ENCODE measurements at places on chromosomes 12 and 14.

- no peak for DNase-seq
These were observed 168.1 kb downstream of the SLC38A4 start for GRCh38 chr12:46657453-46658411.

DNA sequence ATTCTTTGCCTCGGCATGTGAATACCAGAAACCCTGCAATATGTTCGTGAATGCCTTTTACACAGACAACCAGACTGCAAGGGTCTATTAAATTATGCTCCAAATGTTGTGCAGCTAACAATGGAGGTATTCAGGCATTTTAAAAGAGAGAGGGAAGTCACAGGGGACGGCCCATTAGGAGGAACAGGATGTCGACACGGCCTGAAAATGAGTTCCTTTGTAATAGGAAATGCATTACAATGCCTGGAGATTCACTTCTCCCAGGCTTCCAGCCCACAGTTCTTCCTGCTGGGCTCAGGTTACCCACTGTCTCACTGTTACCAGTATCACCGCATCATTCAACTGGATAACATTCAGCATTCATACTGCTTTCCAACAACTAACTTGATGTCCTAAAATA, 2.5 kb downstream of the DUSP6 start:
- no peak for DNase-seq

DNA sequence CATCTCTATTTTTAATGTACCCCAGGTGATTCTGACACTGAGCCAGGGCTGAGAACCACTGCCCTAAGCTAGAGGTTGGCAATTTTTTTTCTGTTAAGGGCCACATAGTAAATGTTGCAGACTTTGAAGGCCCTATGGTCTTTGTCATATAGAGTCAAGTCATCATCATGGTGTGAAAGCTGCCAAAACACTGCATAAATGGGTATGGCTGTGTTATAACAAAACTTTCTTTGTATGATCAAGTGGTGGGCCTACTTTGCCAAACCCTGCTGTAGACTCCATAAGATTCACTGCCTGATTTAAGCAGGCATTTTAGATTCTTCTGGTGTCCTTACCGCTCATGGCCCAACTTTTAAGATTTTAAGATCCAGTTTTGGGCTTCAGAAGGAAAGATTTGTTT, 76.8 kb downstream of the CLMN start:
- DNase-seq, result no peak

DNA sequence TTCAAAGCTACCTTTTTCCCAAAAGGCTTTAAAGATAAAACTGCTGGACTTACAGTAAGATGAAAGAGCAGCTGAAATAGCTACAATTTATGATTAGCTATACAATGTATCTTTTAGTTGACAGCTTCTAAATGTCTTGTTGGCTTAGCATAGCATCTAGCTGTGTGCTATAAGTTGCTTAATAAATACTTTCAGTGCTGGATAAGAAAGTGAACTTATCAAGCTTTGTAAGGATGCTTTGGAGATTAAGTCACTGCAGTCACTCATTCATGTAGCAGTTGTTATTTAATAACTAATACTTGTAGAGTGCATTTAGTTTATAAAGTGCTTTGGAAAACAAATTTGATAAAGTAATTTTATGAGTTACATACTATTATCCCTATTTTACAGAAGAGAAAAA, 14.6 kb downstream of the CFAP54 start:
- DNase-seq, result no peak

DNA sequence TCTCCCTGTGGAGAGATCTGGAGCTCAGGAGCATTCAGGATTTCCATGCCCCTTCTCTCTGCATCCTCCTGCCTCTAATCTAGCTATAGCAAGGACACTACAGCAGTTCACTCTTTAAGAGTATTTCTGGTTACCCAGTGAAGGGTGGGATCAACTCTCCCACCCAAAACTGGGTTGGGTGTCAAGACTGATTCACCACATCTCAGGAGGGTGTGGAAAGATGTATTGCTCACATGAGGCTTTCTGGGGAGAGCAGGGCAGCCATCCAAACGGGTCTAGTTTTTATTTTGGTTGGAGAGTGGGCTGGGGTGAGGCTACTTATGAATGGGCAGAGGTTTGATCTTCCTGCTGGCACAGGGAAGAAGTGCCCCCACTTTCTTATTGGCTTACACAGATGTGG, 18.6 kb downstream of the C12orf75 start:
- no peak for DNase-seq

- no peak for DNase-seq
These were observed 52.2 kb downstream of the SSH1 start for GRCh38 chr12:108805136-108805535.

DNA sequence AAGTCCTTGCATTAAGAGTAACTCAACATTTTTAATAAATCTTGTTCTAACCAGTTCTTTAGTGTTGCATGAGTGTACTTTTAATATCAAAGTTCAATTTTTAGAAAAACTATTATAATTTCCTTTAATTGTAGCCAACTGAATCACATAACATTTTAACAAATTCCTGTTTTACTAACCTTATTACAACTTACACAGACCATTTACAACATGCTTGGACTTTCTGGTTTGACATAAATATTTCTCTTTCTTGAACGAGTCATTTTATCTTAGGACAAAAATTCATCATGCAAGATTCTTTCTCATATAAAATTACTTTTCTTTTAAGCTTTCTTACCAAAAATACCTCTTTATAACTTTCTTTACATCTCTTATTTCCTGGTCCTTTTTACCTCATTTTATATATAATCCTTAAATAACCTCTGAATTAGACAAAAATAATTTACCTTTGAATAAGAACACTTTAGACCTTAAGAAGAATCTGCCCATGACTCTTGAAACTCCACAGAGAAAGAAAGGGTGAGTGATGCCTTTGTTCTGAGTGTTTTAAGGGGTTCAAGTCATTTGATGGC, 3.9 kb downstream of the SLCO1A2 start:
- DNase-seq, result no peak

DNA sequence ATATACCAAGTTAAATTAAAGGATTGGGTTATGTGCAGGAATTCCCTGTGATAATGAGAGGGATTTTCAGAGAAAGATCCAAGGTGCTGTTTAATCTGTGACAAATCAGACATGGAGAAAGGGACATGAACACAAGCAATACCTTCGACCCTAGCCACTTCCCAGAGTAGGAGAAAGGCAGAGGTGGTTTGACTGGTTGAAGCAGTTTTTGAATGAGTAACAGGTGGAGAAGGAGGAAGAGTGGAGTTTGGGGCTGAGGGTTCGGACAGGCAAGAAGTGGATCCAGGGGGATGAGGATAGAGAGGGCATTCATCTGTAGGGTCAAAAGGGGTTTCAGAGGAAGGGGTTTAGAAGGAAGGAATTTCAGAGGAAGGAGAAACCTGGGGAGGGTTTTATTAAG, 27.4 kb upstream of the A2M start:
- no peak for DNase-seq

DNA sequence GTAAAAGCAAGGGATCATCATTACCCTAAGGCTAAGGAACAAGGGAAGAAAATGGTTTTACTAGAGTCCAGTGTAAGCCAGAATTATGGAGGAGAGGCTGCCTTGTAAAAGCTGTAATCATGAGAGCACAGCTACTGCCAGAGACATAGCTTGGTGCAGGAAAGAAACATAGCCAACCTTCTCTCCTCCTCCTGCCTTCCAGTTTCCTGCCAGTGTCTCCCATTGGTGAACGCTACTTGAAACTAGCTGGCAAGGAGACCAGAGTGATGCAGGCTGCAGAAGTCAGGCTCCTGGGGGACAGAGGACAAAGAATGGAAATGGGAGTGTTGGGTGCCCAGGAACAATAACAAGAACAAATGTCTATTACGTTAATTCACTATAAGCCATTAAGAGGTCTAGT, 158.5 kb downstream of the NELL2 start:
- no peak for DNase-seq

- no peak for DNase-seq
These were observed 110.4 kb downstream of the ESRRB start for GRCh38 chr14:76486251-76486743.

- no peak for DNase-seq
These were observed 183.3 kb upstream of the CDKN3 start for GRCh38 chr14:54213536-54213935.
